Stomach (tissue), 19 donors: ENCODE measurements at places on chromosomes 3 and 15. TPM values are rescaled to one million over a fixed set of nuclear protein-coding genes. Genes with fewer than 3 reads are reported as not detected.

GOLGA8N gene
- polyA plus RNA-seq = 1.8 TPM

C15orf62 gene
- 0.25 TPM for polyA plus RNA-seq

CD276 gene
- 10.4 TPM for polyA plus RNA-seq

ZBED2 gene
- not detected for polyA plus RNA-seq

ISLR2 gene
- polyA plus RNA-seq = 0.19 TPM

IL5RA gene
- polyA plus RNA-seq = not detected

GOLGA6L4 gene
- polyA plus RNA-seq = 3.9 TPM

HTR3E gene
- polyA plus RNA-seq = not detected

COL8A1 gene
- polyA plus RNA-seq = 1.1 TPM

ESYT3 gene
- polyA plus RNA-seq = 0.44 TPM

TRAT1 gene
- polyA plus RNA-seq = 0.46 TPM

MESP1 gene
- polyA plus RNA-seq = 1.7 TPM

IGSF10 gene
- polyA plus RNA-seq = 0.19 TPM

ATP13A5 gene
- polyA plus RNA-seq = not detected

ITIH4 gene
- 41.7 TPM for polyA plus RNA-seq

THPO gene
- polyA plus RNA-seq = 0.38 TPM

RBM6 gene
- 98.3 TPM for polyA plus RNA-seq

ZNF660 gene
- 0.61 TPM for polyA plus RNA-seq

IVD gene
- 34.8 TPM for polyA plus RNA-seq

ABHD10 gene
- 13.5 TPM for polyA plus RNA-seq

DNAJB11 gene
- polyA plus RNA-seq = 33.9 TPM

CACNA2D3 gene
- polyA plus RNA-seq = 1.8 TPM

LRRC58 gene
- polyA plus RNA-seq = 5.3 TPM

GOLGA8G gene
- polyA plus RNA-seq = 0.03 TPM

C3orf49 gene
- polyA plus RNA-seq = not detected

KLHDC8B gene
- polyA plus RNA-seq = 15.2 TPM

SATB1 gene
- polyA plus RNA-seq = 7.7 TPM

FAM107A gene
- 22.4 TPM for polyA plus RNA-seq

NR1D2 gene
- polyA plus RNA-seq = 5.5 TPM

SPINK8 gene
- not detected for polyA plus RNA-seq

GOLGA8H gene
- polyA plus RNA-seq = 0.13 TPM

FILIP1L gene
- polyA plus RNA-seq = 24.6 TPM

MNS1 gene
- 2.0 TPM for polyA plus RNA-seq

FBXW12 gene
- not detected for polyA plus RNA-seq

NEK4 gene
- polyA plus RNA-seq = 6.3 TPM

OTOL1 gene
- not detected for polyA plus RNA-seq

MLH1 gene
- polyA plus RNA-seq = 13.2 TPM
